ENCODE measurements at places on chromosomes 3 and 15. TPM values are rescaled to one million over a fixed set of nuclear protein-coding genes. Genes with fewer than 3 reads are reported as not detected.

GP9 gene
- total RNA-seq: not detected

CDHR4 gene
- total RNA-seq: not detected

FSTL1 gene
- total RNA-seq: 9.4 TPM

CLCN2 gene
- 2.6 TPM for total RNA-seq

FBXL2 gene
- total RNA-seq: 4.0 TPM

MUSTN1 gene
- total RNA-seq: 15.7 TPM

DNA sequence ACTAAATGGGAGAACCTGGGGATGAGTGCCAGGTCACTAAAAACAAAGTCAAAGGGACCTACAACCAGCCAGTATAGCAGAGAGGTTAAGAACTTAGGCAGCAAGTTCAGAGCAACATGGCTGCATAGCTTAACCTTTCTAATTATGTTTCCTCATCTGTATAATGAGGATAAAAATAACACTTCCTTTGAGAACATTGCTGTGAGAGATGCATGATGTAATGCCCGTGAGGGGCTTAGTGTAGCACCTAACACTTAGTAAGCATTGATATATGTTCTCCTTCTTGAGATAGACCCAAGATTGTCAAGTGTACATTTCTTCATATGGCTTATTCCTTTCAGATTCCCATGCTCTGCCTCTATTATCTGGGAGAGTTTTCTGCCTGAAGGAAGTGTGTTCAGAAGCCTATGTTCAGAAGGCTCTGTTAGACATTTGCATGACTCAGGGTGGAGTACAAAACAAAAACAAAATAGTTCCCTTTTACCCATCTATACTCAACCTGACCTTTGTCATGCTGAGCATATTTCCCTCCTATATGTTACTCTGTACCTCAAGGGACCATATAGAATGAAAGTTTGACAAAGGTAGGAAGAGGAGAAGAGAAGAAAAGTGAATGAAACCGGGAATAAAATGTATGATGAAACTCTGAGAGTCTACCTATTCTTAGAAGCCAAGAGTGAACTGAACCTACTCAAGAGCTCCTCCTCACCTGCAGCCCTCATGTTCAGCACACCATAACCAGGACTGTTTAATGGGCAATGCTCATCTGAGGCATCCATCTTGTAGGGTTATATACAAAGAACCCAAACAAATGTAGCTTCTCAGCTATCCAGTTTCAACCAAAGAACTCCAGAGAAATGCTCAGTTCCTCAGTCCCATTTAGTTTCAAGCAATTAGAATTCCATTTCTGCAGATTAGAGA, 70.7 kb upstream of the KCNMB2 start:
- no peaks in the 10 kb centered on the region for H3K27me3 ChIP-seq
- no peak overlapping the region for H3K27ac ChIP-seq
- DNase-seq: no peak

DNA sequence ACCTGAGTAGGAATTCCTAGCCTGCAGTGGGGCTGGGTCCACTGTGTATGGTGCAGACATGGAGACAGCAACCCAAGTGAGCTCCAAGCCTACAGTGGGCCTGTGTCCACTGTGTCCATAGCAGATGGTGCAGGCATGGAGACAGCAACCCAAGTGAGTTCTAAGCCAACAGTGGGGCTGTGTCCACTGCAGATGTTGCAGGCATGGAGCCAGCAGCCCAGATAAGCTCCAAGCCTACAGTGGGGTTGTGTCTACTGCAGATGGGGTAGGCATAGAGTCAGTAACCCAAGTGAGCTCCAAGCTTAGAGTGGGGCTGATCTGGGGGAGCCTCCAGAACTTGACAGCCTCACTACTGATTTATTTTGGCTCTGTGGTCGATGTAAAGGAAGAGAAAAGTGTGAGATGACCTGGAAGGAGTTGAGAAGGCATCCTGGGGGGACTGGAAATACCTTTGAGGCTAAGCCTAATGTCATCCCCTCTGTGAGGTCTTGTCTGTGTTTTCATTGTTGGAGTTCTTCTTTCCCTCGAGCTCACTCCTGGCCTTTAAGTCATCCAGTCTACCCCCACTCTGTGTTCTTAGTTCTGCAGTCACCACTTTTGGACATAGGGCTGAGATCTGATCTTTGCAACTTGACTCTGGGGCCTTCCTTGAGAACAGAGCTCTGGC, 22.4 kb upstream of the IL16 start:
- no peak overlapping the region for H3K4me3 ChIP-seq
- H3K4me1 ChIP-seq: peaks cover 14% of the 10 kb centered on the region
- H3K27me3 ChIP-seq: no peaks in the 10 kb centered on the region

- H3K27ac ChIP-seq: no peak overlapping the region
- no peaks in the 10 kb centered on the region for H3K27me3 ChIP-seq
- no peaks in the 10 kb centered on the region for H3K36me3 ChIP-seq
- no peak for DNase-seq
- H3K4me1 ChIP-seq: peaks cover 10% of the 10 kb centered on the region
Observed at GRCh38 chr3:160130071-160130470, 95.2 kb upstream of the C3orf80 start.

DNA sequence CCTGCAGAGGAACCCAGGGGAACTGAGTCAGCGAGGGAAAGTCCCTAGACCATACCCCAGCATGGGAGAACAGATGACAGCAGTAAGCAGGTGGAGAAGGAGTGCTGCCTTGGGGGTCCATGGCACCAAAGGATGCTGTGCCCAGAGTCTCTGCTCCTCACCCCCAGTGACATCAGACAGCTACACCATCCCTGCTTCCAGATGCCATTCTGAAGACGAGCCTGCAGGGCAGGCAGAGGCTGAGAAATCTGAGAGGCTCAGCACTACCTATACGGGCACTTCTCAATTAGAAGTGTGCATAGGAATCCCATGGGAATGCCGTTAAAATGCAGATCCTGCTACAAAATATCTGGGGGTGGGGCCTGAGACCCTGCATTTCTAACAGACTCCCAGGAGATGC, 211.3 kb upstream of the NSMCE3 start:
- no peaks in the 10 kb centered on the region for H3K27me3 ChIP-seq
- no peak overlapping the region for H3K27ac ChIP-seq
- no peaks in the 10 kb centered on the region for H3K36me3 ChIP-seq
- no peak for DNase-seq

DNA sequence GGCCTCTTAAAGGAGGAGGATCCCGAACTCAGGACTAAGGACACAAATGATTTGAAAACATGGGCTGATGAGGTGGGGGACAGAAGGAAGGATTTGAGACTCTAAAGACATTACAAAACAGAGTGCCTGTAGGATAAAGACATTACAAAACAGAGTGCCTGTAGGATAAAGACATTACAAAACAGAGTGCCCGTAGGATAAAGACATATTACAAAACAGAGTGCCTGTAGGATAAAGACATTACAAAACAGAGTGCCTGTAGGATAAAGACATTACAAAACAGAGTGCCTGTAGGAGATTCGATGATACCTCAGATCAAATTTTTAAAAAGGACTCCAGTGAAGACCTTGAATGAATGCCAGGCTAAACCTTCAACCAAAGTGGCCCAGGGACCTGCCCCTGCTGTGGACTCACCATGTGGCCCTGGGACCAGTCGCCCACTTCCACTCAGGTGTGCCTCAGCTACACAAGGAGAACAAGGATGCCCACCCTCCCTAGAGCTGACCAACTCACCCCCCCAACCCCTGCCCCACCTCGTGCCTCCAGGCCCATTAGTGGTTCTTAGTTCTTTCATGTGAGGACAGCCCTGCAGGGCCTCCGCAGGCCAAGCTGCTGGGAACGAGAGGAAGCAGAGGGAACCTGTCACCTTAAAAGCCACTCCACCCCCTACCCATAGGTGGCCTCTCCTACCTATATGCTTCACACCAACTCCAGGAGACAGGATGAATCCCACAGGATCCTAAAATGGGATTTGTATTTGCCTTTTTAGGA, 59.8 kb downstream of the SH3BP5 start:
- H3K4me1 ChIP-seq: peaks cover 18% of the 10 kb centered on the region
- no peak overlapping the region for H3K4me3 ChIP-seq
- no peaks in the 10 kb centered on the region for H3K27me3 ChIP-seq
- no peak for DNase-seq

DNA sequence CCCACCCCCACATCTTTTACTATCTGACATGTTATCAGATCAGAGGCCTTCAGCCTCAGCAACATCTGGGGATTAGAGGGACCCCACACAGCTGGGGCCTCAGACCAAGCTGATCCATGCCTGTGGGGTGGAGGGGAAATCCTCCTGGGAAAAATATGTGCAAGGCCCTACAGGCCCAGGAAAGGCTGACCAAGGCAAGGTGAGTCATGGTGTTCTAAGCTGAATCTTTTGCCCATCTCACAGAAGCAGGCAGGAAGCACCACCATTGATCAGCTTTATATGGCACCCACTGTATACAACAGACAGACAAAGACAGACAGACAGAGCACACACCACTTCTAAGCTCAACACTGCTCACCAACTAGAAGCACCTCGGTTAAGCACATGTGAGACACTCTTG, 12.4 kb upstream of the PARP6 start:
- no peaks in the 10 kb centered on the region for H3K27me3 ChIP-seq
- no peak for DNase-seq
- no peak overlapping the region for H3K4me3 ChIP-seq
- H3K27ac ChIP-seq: no peak overlapping the region
- no peaks in the 10 kb centered on the region for H3K36me3 ChIP-seq
- no peaks in the 10 kb centered on the region for H3K4me1 ChIP-seq

DNA sequence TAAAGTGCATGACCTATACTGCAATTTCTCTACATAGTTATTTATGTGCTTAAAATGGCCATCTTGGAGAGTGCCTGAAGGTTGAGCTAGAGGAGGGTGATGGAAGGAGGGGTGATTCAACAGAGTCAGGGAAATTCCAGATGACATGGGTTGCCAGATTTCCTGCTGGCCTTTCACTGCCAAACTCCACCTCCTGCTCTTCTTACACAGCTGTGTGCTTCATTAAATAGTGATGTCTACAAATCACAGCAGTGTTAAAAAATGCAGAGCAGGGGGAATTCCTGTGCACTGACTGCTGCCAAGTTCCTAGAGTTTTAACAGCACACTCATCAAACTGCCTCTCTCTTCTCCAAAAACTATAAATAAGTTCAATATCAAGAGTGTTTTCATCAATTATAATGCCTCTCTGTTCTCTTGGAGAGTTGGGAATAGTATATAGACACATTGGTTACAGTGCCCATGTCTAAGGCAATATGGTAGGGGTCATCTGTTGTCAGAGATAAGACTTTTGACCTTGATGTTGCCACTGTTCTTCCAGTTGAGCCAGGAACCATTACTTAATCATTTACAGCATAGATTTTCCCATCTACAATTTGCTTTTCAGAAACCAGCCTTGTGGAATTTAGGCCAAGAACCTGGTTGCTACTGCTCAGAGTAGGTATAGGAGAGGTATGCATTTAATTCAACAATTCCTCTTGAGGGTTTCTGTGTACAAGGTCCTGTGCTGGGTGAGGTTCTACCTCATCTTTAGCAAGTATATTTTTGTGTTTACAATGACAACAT, 79.6 kb downstream of the TP63 start:
- no peak for DNase-seq
- no peak overlapping the region for H3K4me3 ChIP-seq
- H3K27me3 ChIP-seq: no peaks in the 10 kb centered on the region
- H3K27ac ChIP-seq: peak overlapping the region; percentile 7
- peaks cover 5% of the 10 kb centered on the region for H3K4me1 ChIP-seq
- no peaks in the 10 kb centered on the region for H3K36me3 ChIP-seq

- H3K36me3 ChIP-seq: no peaks in the 10 kb centered on the region
- H3K27ac ChIP-seq: no peak overlapping the region
- H3K4me1 ChIP-seq: peaks cover 7% of the 10 kb centered on the region
- DNase-seq: no peak
Observed at GRCh38 chr3:14822670-14823390, 4.1 kb downstream of the FGD5 start.

- DNase-seq: no peak
- H3K4me1 ChIP-seq: no peaks in the 10 kb centered on the region
- H3K27ac ChIP-seq: no peak overlapping the region
- H3K27me3 ChIP-seq: no peaks in the 10 kb centered on the region
- H3K36me3 ChIP-seq: no peaks in the 10 kb centered on the region
- no peak overlapping the region for H3K4me3 ChIP-seq
Observed at GRCh38 chr15:41605566-41605965, 46.6 kb downstream of the TYRO3 start.

- no peak overlapping the region for H3K4me3 ChIP-seq
- no peak for DNase-seq
- no peaks in the 10 kb centered on the region for H3K27me3 ChIP-seq
- H3K36me3 ChIP-seq: no peaks in the 10 kb centered on the region
- H3K4me1 ChIP-seq: peaks cover 54% of the 10 kb centered on the region
Observed at GRCh38 chr15:65091946-65092770, 15.6 kb downstream of the KBTBD13 start.

DNA sequence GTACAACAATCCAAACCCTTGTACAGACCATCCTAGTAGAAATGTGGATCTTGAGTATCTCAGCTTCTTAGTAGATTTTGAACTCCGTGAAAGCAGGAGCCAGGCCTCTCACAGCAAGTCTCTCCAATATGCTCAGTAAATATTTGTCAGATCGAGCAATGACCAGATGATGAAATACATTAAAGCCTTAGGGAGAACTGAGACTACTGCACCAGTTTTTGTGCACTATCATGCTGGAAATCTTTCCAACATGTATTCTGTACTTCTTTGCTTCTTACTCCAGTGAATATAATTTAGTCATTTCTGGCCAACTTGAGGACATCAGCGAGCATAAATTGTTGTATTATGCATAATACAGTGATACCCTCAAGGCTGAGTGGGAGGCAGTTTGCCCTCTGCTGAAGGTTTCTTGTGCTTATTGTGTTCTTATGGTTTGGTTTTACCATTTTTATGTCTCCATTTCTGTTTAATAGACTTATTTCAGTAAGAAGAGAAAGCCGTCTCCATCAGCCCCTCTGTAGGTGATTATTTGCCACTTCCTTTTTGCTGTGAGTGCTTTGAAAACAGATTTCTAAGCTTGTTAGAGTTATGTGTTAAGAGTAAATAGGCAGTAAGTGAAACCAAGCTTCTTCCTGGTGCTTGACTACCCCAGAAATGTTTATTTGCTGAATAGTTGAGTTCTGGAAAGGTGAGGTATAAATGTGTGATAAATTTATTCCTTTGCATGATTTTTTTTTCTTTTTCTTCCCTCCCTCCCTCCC, 147.1 kb downstream of the PGPEP1L start:
- H3K27me3 ChIP-seq: no peaks in the 10 kb centered on the region
- no peaks in the 10 kb centered on the region for H3K36me3 ChIP-seq
- H3K4me3 ChIP-seq: no peak overlapping the region
- peaks cover 39% of the 10 kb centered on the region for H3K4me1 ChIP-seq

DNA sequence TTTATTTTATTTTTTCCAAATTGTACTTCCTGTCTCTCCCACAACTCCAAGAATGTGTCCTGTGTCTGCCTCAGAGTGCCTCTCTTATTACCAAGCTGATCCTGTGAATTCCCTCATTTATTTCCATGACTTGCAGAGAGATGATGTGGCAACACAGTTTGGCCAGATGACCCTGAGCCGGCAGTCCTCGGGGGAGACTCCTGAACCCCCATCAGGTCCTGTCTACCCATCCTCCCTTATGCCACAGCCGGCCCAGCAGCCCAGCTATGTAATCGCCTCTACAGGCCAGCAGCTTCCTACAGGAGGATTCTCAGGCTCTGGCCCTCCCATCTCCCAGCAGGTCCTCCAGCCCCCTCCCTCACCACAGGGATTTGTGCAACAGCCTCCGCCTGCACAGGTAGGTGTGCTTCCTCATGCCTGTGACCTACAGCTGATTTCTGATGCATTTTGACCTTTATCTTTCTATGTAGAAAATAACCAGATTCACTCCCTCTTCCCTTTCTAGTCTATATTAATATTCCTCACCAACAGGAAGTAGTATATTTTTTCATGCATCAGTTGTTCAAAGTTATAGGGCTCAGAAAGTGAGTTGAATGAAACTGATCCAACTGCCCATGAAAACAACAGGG, 100.0 kb downstream of the ARPP21 start:
- H3K36me3 ChIP-seq: no peaks in the 10 kb centered on the region
- H3K27ac ChIP-seq: no peak overlapping the region
- no peaks in the 10 kb centered on the region for H3K4me1 ChIP-seq
